ENCODE measurements at places on chromosomes 13 and 19. TPM values are rescaled to one million over a fixed set of nuclear protein-coding genes. Genes with fewer than 3 reads are reported as not detected.

DNA sequence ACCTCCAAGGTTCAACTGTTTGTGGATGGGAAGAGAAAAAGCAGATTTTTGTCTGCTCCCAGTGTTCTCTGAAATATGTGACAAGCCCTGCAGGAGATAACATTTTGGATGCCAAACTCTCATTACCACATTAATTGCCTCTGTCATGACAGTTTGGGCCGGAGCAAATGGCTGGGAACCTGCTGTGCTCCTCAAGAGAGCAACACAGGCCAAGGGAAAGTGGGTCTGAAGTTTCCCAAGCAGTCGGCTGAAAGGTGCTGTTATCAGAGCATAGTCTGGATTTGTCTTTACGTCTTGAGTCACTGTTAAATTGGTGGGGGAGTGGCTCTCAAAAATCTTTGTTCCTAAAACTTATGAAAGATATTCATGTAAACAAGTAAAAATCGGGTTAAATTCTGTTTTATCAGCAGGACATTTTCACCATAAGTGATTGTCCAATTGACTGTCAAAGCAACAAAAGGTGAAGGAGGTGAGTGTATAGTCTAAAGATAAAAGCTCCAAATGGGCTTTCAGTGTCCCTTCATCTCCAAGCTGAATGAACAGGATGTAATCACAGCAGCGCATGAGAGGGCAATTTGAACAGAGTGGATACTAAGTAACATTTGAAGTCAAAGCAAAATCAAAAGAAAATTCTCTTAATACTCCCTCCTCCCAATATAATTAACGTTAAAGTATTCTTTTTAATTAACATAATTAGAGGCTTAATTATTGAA is 844.8 kb downstream of the PCDH17 start:
- DNase-seq, result no peak

DNA sequence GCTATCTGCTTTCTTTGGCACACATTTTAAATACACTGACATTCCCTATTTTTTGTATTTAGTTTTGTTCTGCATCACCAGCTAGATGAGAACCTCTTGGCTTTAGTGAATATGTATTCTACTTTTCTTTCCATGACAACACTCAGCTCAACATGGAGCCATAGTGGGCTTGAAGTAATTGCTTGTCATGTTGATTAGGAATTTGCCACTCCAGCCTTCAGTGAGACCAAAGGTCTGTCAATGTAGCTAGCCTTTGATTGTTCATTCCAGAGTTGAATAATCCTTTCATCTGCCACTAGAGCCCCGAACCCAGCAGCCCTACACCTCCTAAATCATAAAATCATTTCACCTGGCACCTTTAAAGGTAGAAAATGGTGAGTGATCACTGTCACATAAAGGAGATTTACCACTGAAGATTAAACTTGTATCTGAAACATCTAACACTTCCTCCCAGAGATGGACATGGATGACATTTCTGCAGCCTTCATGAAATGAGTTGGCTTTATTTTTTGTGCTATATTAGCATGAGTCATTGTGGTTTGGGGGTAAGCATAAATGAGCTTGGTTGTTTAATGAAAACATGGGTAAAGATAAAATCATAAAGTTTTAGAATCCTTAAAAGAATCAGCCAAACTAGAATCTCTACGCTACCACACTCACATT is 29.2 kb upstream of the GARRE1 start:
- no peak for DNase-seq

- DNase-seq, result no peak
These were observed 130.5 kb downstream of the PAN3 start for GRCh38 chr13:28268800-28269223.

Gene KLF1
- not detected for total RNA-seq

Measured in chondrocyte (in vitro differentiated cells).